CD4-positive, alpha-beta T cell treated with Interleukin-4 for 4 hours (primary cell): ENCODE measurements at places on chromosomes 12 and 14.
A peak's percentile ranks its signal among the peaks of the same experiment; 100 is the strongest.

GRCh38 chr14:101736071-101736470 lies 25.4 kb upstream of the PPP2R5C start:
- no peak for DNase-seq

DNA sequence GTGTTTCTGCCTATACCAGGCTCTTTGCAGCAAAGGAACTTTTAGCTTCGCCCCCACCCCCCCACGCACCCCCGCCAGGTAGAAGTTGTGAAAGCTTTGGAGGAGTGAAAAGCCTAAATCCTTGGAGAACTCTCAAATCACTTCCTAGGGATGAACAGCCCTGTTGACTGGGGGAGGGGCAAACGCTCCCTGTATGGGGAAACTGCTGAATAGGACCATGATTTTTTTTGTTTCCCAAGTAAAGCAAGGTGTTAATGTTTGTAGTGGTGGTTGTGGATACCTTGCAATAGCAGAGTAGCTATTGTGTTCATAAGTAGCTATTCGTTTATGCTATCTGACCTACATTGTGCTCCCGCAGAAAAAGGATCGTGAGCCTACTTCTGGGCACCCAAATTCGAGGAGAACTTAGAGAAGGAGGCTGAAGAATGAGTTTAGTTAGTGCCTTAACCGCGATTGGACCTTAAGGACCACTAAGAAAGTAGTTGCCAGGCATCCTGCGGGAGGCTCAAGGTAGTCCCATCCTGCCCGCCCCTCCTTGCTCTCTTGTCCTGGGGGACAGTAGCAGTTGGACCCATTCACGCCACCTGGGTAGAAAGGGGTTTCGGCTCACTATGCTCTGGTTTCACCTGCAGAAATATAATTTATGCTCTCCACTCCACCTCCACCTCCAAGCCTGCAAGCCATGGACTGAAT lies 901 bp upstream of the NFKBIA start:
- DNase-seq = no peak

- no peak for DNase-seq
Observed at GRCh38 chr14:96260341-96260821, 4.4 kb downstream of the BDKRB1 start.

GRCh38 chr12:42960087-42960527 lies 370.6 kb upstream of the PRICKLE1 start:
- DNase-seq = no peak

DNA sequence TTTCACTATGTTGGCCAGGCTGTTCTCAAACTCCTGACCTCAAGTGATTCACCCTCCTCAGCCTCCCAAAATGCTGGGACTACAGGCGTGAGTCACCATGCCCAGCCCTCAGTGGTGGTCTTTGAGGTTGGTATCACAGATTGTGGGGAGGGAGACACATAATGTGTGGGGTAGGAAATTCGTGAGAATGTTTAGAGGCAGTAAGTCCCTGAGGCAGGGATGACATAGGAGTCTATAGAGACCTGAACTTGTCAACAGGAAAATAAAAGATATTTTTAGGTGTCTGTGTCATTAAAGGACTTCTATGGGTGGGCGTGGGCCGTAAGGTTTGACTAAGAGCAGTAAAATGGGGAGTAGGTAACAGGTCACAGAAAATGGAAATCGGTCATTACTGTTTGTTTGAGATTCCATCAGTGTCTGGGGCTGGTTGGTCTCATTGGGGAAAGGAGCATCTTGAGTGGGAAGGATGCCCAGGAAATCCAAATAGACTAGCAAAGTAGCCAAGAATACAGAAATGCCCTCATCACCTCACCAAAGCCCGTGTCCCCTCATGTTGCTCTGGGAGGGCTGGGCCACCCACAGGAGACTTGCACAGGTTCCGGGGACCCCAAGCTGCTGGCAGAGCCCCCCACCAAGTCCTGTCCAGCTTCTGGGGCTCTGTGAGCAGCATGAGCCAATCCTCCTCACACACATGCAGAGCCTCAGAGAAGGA lies 63.6 kb upstream of the BCL2L14 start:
- peak; percentile 91 for DNase-seq

GRCh38 chr14:27392153-27392552 lies 794.3 kb upstream of the NOVA1 start:
- DNase-seq = no peak

GRCh38 chr12:87425942-87426554 lies 603.2 kb downstream of the C12orf50 start:
- DNase-seq = no peak

- no peak for DNase-seq
Observed at GRCh38 chr12:72472350-72472749, 200.2 kb downstream of the TRHDE start.

- DNase-seq = no peak
Observed at GRCh38 chr12:95244350-95244749, 26.7 kb downstream of the VEZT start.

- DNase-seq = no peak
Observed at GRCh38 chr12:108119126-108119973, 9.7 kb upstream of the WSCD2 start.

- no peak for DNase-seq
Observed at GRCh38 chr12:12190087-12190809, 76.6 kb downstream of the LRP6 start.

- no peak for DNase-seq
Observed at GRCh38 chr14:87349921-87350320, 643.1 kb downstream of the GALC start.

DNA sequence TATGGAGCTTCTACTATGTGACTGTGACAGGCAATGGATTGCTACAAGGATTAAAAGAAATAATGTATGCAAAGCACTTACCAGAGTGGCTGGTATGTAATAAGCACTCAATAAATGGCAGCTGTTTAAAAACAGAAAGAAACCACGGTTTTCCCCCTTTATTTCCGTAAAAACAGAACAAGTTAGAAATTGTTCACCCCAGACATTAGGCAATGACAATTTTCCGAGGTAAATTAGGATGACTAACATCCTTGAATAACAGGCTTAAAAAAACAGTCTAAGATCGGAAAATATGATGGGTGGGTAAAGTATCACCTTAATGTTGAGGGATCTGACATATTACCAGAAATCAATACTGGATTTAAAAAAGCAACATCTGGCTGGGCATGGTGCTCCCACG lies 20.9 kb upstream of the CNIH1 start:
- DNase-seq = no peak

GRCh38 chr12:102800565-102800964 lies 116.5 kb downstream of the PAH start:
- no peak for DNase-seq

- DNase-seq = no peak
Observed at GRCh38 chr12:632102-632696, 31.0 kb downstream of the NINJ2 start.

DNA sequence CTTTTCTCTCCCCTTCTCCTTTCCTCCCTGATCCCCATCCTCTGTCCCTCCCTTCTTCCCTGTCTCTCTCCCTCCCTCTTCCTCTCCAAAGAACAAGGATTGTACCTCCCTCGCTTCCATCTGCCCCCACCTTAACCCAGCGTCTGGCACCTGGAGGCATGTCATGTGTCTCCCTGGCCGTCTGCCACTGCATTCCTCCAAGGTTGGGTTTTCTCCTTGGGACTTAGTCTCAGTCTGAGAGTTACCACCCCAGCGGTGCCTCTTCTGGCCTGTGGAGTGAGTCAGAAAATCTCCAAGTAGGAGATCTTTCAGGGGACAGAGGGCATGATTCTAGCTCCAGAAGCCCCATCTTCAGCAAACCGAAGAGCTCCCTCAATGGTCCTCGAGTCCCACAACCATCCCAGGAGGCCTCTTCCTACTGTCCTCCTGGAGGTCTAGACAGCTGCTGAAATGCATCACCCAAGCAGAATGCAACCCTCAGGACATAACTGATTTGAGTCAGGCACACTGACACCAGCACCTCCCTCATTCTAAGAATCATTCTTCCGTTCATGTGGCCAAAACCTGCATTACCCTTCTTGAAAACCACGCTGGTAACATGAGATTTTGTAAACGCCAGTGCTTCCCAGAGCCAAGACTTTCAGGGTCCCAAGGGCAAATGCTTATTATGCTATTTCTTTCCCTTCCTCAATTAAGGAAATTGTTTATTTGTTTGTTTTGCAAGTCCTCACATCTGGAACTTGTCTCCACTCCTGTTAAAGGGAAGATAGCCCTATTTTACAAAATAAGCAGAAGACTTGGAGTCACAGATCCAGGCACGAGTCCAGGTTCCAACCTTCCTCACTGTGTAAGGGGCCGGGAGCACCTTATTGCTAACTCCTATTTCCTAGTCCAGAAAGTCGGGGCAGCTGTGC lies 463.2 kb downstream of the BCL11B start:
- no peak for DNase-seq
